ENCODE measurements at places on chromosomes 1 and 21.

DNA sequence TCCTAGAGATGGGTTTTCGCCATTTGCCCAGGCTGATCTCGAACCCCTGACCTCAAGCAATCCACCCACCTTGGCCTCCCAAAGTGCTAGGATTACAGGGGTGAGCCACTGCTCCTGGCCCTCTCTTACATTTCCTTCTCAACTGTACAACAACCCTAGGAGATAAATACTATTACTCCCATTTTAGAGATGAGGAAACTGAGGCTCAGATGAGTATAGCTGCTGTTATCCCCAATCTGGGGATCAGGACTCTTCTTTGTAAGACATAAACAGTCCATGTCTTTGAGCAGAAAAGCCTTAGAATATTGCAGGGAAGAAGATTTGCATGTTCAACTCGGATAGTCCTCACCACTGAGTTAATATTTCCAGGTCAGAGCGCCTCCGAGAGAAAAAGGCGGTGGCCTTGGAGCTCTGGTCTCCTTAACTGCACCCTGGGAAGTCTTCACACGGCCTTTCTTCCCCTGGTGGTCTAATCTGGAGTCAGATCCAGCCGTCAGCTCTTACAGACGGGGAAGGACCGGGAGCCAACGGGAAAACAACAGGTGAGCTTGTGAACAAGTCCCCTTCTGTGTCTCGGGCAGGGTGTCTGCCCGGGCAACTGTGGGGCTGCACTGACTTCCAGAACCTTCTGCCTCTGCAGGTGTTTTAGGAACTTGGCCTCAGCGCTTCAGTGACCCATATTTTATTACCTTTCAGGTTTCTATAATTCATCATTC lies 5.9 kb upstream of the OLIG1 start:
- H3K36me3 ChIP-seq: no peaks in the 10 kb centered on the region
- H3K4me1 ChIP-seq: no peaks in the 10 kb centered on the region
- H3K27ac ChIP-seq: no peak overlapping the region
- no peak overlapping the region for H3K4me3 ChIP-seq

- peak; percentile 96 for DNase-seq
- no peaks in the 10 kb centered on the region for H3K27me3 ChIP-seq
- H3K4me1 ChIP-seq: peaks cover 2% of the 10 kb centered on the region
- H3K36me3 ChIP-seq: no peaks in the 10 kb centered on the region
These were observed 86.2 kb downstream of the NGF start for GRCh38 chr1:115251856-115252255.

- no peaks in the 10 kb centered on the region for H3K36me3 ChIP-seq
- no peak overlapping the region for H3K27ac ChIP-seq
- no peaks in the 10 kb centered on the region for H3K27me3 ChIP-seq
- DNase-seq: no peak
- H3K4me1 ChIP-seq: peaks cover 15% of the 10 kb centered on the region
These were observed 634.4 kb downstream of the MATN1 start for GRCh38 chr1:30089024-30089430.

DNA sequence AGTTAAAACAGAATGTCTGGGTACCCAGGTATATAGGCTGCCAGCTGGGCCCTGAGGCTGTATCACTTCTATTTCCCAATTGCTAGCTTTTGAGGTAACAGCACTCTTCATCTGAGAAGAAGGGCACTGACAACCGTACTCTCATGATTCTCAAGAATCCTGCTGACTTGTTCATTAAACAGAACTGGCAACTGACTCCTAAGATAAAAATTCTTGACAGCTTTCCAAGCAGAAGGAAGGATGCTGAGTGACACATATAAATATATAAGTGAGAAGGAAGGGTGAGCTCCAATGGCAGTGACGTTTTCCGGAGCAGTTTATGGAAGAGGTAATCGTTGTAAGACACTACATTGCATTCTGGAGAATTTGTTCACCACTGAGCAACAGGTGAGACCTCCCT lies 48.1 kb upstream of the NRIP1 start:
- H3K36me3 ChIP-seq: no peaks in the 10 kb centered on the region
- H3K27ac ChIP-seq: no peak overlapping the region
- no peaks in the 10 kb centered on the region for H3K4me1 ChIP-seq

DNA sequence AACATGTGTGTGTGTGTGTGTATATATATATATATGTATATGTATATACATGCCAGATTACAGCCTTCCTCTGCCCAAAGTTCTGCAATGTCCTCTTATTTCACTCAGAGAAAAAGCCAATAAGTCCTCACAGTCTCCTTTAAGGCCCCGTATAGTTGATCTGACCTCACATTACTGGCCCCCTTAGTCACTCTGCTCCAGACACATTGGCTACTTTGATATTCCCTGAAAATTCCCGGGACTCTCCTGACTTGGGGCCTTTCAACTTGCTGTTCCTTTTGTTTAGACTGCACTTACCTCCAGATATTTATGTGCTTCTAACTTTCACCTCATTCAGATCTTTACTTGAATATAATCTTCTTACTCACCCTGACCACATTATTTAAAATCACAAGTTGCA lies 4.2 kb upstream of the BSDC1 start:
- peaks cover 3% of the 10 kb centered on the region for H3K4me1 ChIP-seq
- no peak overlapping the region for H3K27ac ChIP-seq
- no peak overlapping the region for H3K4me3 ChIP-seq
- no peaks in the 10 kb centered on the region for H3K36me3 ChIP-seq
- DNase-seq: peak; percentile 73

DNA sequence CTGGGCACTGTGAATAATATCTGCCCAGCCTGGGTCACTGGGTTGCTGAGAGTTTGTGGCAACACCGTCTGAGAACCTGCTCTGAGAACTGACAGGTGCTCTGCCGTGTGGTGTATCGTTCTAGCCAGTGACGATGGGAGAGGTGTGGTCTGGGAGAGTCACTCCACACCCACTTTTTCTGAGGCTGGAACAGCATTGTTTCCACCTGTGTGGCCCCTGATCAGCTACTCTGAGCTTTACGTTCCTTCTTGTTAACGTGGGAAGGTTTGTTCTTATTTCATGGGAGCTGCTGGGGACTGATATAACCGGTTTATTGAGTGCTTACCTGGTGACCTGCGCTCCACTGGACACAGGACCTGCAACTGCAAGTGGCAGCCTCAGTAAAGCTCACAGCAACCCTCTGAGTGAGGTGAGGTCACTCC lies 34.8 kb upstream of the TENT5C start:
- no peaks in the 10 kb centered on the region for H3K4me1 ChIP-seq
- H3K4me3 ChIP-seq: no peak overlapping the region
- DNase-seq: no peak
- H3K36me3 ChIP-seq: no peaks in the 10 kb centered on the region
- no peak overlapping the region for H3K27ac ChIP-seq
- peaks cover 16% of the 10 kb centered on the region for H3K27me3 ChIP-seq

- H3K36me3 ChIP-seq: no peaks in the 10 kb centered on the region
- no peak overlapping the region for H3K27ac ChIP-seq
- peaks cover 8% of the 10 kb centered on the region for H3K4me1 ChIP-seq
- no peak overlapping the region for H3K4me3 ChIP-seq
- DNase-seq: peak; percentile 51
These were observed 11.8 kb upstream of the STMN1 start for GRCh38 chr1:25917996-25918395.

- H3K4me1 ChIP-seq: 0 out of 2 replicates have a peak, but pooled peaks cover 1% of the 10 kb centered on the region
- H3K27ac ChIP-seq: peak overlapping the region; percentile 74
- DNase-seq: peak; percentile 91
These were observed 28.3 kb upstream of the RAB3GAP2 start for GRCh38 chr1:220300442-220301121.

- H3K4me3 ChIP-seq: no peak overlapping the region
- no peaks in the 10 kb centered on the region for H3K27me3 ChIP-seq
- H3K4me1 ChIP-seq: no peaks in the 10 kb centered on the region
- H3K36me3 ChIP-seq: no peaks in the 10 kb centered on the region
These were observed 1.6 kb upstream of the PTGS2 start for GRCh38 chr1:186681801-186682200.

DNA sequence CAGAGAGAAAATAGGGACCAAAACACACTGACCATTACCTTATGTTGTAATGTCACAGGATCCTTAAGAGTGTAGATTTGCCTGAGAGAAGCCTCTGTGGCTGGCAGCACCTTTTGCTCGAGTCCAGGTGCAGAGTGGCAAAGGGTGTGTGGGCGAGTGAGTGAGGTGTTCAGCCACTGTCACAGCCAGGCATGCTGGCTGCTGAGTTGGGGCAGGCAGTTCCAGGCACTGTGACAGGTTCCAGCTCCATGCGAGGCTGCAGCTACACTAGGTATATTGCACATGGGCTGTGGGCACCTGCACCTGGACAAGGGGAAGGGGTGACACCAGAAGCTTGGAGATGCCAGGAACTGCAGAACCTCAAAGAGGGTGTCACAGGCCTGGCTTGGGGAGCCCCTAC lies 1370.4 kb upstream of the PRMT6 start:
- no peak for DNase-seq
- H3K27ac ChIP-seq: no peak overlapping the region
- no peaks in the 10 kb centered on the region for H3K36me3 ChIP-seq
- no peaks in the 10 kb centered on the region for H3K27me3 ChIP-seq

- H3K27me3 ChIP-seq: peaks cover 6% of the 10 kb centered on the region
- no peaks in the 10 kb centered on the region for H3K36me3 ChIP-seq
- DNase-seq: no peak
- H3K4me3 ChIP-seq: no peak overlapping the region
These were observed 70.3 kb downstream of the MORN1 start for GRCh38 chr1:2320760-2321667.

DNA sequence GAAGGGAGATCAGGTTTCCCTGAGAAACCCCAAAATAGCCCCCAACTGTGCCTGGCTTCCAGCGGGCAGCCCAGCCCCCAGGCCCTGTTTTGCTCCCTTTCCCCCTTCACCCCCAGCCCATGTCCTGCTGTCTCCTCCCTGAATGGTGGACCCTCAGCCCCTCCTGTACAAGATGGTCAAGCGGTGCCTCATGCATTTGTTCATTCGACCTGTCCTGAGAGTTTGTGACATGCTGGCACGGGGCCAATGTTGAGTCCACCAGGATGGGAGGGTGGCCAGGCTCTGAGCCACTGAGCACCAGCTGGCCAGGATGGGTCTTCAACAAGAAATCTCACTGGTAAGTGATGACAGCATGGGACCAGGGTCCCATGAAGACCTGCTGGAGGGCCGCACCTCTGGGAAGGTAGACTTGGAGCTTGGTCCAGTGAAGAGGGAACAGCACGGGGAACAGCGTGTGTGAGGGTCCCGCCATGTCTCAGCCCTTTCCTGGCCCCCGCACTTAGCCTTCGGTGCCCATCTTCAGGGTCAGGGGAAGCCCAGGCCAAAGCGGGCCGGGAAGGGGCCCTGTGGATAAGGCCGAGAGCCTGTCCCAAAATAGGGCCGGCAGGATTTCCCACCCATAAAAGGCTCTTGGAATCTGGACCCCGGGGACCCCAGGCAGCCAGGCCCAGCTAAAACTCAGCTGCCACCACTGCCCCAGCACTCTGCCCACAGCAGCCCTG lies at the start of gene CALML6:
Gene CALML6 (plus strand): TSS at position 290 of the 722 bp plus-strand sequence. CDS start 21 bp downstream, at position 311.
- H3K4me1 ChIP-seq: peaks cover 2% of the 10 kb centered on the region
- H3K27ac ChIP-seq: no peak within 1 kb of the TSS
- no peak within 1 kb of the TSS for H3K4me3 ChIP-seq
- H3K27me3 ChIP-seq: peaks cover 3% of the 10 kb centered on the region
- H3K36me3 ChIP-seq: no peaks in the 10 kb centered on the region

DNA sequence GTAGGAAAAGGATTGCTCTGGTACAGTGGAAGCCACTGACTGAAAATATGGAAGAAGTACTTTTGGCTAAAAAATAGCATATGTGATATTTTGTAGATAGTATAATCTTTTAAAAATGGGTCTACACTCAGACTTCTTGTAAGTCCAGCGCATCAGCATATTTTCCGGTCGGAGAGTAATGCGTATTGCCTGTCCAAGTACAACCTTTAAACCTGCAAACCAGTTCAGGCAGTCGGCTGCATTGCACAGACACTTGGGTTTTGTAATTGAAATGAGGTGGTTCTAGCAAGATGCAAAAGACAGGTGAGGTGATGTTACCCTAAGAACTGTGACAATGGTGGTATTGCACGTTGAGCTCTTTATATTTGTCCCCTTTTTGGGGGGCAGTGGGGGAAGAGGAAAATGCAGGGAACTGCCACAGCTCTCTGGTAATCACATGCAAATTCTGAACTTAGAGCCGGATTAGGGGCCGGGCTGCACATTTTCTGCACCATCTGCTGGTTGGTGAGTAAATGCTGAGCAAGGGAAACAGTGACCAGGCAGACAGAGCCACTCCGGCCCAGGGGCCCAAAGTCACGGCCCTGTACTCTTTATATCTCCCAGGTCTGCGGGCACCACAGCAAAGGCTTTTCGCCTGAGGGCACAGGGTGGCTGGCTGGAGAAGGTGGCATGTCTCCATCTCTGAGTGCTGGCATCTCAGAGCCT lies 2.3 kb downstream of the GPR137B start:
- peaks cover 2% of the 10 kb centered on the region for H3K4me1 ChIP-seq
- peak; percentile 4 for DNase-seq
- H3K27me3 ChIP-seq: peaks cover 13% of the 10 kb centered on the region
- H3K36me3 ChIP-seq: 0 out of 2 replicates have a peak, but pooled peaks cover 2% of the 10 kb centered on the region

DNA sequence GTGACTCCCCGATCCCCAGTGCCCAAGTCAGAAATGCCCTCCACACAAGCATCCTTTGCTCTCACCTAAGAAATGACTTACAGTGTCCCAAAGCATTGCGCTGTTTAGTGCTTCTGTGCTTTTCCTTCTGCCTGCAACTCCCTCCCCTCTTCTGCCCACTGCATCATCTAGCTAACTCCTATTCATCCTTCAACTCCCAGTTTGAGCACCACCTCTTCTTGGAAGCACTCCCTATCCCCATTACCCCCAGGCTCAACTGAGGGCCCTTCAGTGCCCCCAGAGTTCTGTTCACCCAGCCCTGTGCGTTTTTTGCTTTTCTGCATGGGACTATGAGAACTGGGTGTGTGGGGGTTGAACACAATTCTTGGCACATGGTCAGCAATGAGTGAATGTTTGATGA lies 10.0 kb downstream of the KCNQ4 start:
- peaks cover 63% of the 10 kb centered on the region for H3K27me3 ChIP-seq
- H3K36me3 ChIP-seq: no peaks in the 10 kb centered on the region
- H3K27ac ChIP-seq: no peak overlapping the region
- DNase-seq: no peak
- H3K4me3 ChIP-seq: no peak overlapping the region

DNA sequence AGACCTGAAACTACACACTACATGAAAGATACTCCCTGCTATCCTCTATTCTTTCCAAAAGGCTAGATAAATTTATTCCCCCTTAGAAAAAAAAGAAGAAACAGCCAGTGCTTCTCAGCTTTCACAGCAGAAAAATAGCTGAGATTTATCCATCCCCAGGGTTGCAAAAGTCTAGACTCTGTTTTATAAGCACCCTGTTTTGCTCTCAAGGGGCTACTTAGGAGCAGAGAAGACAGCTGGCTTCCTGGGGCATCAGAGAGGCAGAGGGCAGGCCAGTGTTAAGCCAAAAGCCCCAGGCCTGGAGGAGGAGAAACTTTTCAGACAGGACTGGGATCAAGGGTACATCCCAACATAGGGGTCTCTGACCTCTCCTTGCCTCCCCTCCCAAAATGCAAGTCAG lies 3.9 kb downstream of the LAMB3 start:
- no peak for DNase-seq
- H3K27me3 ChIP-seq: no peaks in the 10 kb centered on the region

GRCh38 chr1:229892515-229893117 lies 174.4 kb upstream of the GALNT2 start:
- H3K36me3 ChIP-seq: no peaks in the 10 kb centered on the region
- no peaks in the 10 kb centered on the region for H3K4me1 ChIP-seq
- no peak overlapping the region for H3K4me3 ChIP-seq
- no peak overlapping the region for H3K27ac ChIP-seq

GRCh38 chr1:13806108-13806507 lies 106.1 kb downstream of the PRDM2 start:
- no peak overlapping the region for H3K4me3 ChIP-seq
- no peak for DNase-seq
- H3K27me3 ChIP-seq: no peaks in the 10 kb centered on the region
- no peaks in the 10 kb centered on the region for H3K4me1 ChIP-seq
- H3K36me3 ChIP-seq: no peaks in the 10 kb centered on the region

- no peaks in the 10 kb centered on the region for H3K4me1 ChIP-seq
- no peak for DNase-seq
- no peak overlapping the region for H3K27ac ChIP-seq
- H3K4me3 ChIP-seq: no peak overlapping the region
These were observed 76.6 kb downstream of the PRKAB2 start for GRCh38 chr1:147095691-147096090.

Measured in IMR-90 (cell line).